Fibroblast of skin of right quadriceps (primary cell): ENCODE measurements at places on chromosomes 7 and 10.

DNA sequence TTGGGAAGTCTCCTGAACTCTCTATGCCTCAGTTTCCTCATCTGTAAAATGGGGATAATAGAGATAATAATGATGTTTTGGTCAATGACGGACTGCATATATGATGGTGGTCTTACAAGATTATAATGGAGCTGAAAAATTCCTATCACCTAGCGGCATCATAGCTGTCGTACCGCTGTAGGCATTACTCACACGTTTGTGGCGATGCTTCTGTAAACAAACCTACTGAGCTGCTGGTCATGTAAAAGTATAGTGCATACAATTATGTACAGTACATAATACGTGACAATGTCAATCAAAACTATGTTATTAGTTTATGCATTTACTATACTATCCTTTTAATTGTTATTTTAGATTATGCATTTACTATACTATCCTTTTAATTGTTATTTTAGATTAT lies 339.1 kb upstream of the NPVF start:
- no peak for DNase-seq

- peak; percentile 32 for DNase-seq
Measured at GRCh38 chr7:104951546-104951945, 62.5 kb upstream of the KMT2E start.

DNA sequence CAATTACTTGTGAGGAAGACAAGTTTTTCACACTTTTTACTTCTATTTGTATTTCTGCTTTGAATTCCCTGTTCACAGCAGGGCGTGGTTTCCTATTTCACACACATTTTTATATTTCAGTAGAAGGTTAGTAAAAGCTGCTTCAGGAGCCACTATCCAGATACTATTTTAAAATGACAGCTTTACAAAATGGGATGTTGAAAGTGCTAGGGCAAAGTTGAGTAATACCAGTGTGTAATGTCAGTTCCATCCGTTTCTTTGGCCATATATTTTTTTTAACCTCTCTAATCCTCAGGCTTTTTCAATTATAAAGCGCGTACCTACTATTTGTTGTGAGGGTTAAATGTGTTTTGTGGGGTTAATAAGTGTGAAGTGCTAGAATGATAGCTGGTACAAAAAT lies 276.6 kb downstream of the GPR158 start:
- no peak for DNase-seq

DNA sequence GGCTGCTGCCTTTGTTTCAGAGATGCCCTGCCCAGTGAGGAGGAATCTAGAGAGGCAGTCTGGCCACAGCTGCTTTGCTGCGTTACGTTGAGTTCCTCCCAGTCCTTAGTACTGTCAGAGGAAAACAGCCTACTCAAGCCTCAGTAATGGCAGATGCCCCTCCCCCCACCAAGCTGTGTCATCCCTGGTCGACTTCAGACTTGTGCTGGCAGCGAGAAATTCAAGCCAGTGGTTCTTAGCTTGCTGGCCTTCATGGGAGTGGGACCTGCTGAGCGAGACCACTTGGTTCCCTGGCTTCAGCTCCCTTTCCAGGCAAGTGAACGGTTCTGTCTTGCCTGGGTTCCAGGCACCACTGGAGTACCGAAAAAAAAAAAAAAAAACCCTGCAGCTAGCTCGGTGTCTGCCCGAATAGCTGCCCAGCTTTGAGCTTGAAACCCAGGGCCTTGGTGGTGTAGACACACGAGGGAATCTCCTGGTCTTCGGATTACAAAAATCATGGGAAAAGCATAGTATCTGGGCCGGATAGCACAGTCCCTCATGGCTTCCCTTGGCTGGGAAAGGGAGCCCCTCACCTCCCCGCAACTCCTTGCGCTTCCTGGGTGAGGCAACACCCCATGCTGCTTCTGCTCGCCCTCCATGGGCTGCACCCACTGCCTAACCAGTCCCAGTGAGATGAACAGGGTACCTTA lies 9.1 kb downstream of the SDHAF3 start:
- DNase-seq = peak; percentile 18

DNA sequence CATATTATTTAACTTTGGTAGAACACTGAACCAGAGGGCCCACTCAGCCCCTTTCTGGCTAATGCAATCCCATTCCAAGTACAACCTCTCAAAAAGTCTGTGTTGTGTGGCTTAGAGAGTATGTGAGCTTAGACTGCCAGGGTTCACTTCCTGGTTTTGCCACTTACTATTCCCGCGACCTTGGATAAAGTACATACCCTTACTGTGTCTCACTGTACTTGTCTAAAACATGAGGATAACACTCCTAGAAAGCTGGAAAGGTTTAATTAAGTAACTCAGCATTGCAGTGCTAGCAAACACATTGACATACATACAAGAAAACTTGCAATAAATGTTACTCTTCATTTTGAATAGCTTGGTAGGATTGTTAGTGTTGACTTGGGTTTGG lies 215.8 kb downstream of the CHCHD3 start:
- no peak for DNase-seq

DNA sequence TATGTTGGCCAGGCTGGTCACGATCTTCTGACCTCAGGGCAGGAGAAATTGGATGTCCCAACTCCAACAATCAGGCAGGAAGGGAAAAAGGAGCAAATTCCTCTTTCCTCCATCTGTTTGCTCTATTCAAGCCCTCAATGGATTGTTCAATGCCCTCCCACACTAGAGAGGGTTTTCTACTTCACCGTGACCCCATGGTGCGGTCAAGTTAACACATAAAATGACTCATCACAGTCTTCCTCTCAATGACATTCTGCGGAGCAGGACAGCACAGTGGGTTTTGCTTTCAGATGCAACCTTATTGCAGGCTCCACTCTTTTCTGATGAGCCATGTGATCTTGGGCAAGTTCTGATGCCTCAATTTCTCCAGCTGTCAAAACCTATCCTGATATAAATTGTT lies 364.9 kb downstream of the ANKRD30A start:
- no peak for DNase-seq

DNA sequence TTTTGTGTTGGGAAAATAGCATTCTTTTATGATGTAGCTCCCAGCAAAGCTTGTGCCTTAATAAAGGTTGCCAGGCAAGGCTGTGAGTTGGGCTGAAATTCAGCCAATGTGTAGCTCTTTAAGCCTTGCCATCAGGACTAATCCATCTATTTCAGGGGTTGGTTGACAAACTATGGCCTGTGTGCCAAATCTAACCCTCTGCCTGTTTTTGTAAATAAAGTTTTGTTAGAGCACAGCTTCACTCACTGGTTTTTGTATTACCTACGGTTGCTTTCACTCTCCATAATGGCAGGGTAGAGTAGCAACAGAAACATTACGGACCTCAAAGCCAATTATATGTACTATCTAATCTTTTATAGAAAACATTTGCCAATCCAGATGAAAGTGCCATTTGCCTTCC lies 638.1 kb upstream of the POT1 start:
- no peak for DNase-seq

DNA sequence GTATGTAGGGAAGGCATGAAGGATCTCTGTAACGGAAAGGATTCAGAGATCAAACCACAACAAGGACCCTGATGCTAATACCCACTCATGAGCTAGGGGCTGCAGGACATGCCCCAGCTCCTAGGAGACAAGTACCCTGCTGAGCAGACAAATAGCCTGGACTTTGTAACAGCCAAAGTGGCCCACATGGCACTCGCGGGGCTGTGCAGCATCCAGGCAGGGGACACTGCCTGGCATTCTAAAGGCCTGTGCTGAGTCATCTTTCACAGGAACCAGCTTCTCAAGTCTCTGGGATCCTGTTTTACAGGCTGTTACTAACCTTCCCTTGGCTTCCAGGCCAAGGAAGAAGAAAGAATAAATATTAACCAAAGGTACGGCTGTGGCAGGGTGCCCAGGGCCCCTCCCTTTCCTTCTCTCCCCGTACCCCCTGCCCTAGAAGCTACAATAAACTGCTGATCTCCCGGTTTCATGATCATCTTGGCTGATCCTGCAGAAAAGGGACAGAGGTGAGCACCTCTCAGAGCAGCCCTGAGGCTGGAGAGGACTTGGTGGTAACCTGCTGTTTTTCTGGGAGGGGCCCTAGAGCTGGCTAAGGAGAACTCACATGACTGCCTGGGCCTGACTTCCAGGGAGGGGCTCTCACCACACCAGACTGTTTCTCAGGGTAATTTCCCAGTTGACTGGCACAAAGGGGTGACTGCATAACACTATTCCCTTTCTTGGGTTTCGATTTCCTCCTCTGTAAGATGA lies 4.2 kb upstream of the RPEL1 start:
- peak; percentile 28 for DNase-seq

DNA sequence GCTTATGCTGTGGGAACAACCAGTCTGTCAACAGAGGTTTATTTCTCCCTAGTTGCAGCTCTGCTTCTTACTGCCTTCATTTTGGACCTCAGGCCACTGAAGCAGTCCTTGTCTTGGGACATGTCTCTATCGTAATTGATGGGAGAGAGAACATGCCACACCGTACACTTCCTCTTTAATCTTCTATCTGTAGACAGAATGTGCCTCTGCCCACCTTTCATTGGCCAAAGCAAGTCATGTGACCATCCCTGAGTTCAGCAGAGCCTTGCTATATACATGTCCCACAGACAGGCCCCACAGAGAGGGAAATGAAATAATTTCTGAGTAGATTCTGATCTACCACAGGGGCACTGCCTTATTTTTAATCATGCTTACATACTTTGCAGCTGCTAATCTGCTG lies 98.0 kb downstream of the KCND2 start:
- DNase-seq = no peak

- DNase-seq = no peak
Measured at GRCh38 chr10:117782276-117782675, 239.7 kb downstream of the EMX2 start.

DNA sequence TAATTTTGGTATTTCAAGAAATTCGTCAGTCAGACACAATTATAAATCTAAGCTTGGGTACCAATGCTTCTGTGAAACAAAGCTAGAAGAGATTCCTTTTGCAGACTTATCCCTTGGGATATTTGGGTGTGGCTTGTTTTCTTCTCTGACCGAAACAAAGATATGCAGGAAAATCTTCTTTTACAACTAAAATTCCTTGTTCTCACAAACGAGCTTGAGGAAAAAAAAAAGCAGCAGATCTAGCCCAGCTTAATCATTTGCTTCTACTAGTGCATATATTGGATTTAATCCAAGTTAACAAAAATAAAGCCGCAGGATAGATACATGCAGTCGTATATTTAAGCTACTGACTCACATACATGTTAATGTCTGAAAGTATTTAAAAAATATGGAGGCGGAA lies 104.2 kb downstream of the PRTFDC1 start:
- no peak for DNase-seq

GRCh38 chr10:61643316-61643751 lies 19.4 kb upstream of the CABCOCO1 start:
- DNase-seq = peak; percentile 77

DNA sequence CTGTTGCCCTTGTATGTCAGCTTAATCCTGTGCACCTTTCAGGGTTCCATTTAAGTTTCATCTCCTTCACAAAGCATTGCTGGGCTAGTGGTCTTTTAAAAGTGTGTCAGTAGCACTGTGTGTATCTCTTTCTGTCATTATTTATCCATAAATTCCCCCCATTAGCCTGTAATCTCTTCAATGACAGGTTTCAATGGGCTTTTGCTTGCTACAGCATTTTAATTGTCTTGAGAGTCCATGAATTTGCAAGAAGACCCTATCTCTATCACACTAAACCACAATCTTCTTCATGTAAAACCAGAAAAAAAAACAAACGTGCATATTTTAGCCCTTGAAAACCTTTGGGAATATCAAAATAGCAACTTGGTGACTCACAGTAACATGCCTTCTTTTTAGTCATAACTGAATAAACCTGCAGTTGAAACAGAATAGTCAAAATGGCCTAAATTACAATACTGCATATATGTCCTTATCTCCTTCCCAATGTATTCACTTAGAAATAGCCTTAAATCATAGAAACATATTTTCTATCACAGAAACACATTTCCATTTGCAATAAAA lies 118.6 kb downstream of the PON1 start:
- DNase-seq = peak; percentile 87

- DNase-seq = no peak
Measured at GRCh38 chr10:308572-309085, 173.4 kb downstream of the ZMYND11 start.

- DNase-seq = no peak
Measured at GRCh38 chr10:23630376-23630775, 191.5 kb downstream of the OTUD1 start.
